NCI-H187 (cell line): ENCODE measurements at places on chromosomes 6 and 20.

- DNase-seq: no peak
These were observed 39.8 kb upstream of the MYL9 start for GRCh38 chr20:36501367-36502006.

DNA sequence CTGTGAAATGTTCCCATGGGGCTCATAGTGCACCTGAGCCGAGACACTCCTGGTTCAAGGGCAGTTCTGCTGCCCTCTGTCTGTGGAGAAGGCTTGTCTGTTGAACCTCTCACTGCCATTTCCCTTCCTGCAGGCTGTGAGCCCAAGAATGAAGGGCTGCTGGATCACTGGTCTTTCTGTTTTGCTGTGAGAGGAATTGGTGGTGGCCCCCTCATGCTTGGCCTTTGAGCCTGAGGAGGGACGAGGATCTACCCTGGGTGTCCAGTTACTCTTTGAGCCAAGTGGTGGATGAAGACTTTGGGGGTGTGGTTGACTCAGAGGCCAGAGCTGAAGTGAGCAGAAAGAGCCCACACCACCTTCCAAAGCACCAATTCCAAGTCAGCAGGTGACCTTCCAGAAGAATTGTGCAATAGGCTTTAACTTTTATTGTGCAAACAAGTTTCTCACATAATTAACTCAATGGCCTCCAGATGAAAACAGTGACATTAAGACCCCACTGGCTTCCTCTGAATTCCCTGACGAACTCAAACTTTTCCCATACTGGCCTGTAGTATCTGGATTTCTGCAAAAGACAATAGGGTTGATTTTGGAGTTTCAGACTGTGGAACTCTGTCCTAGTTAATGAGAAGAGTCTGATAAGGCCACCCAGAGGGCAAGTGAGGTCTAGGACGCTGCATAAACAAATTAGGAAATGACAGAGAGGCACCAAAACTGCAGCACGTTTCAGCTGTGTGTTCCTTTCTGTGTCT, 101.5 kb downstream of the PHACTR3 start:
- no peak for DNase-seq

GRCh38 chr6:122490607-122491006, 19.0 kb upstream of the SERINC1 start:
- DNase-seq: no peak

DNA sequence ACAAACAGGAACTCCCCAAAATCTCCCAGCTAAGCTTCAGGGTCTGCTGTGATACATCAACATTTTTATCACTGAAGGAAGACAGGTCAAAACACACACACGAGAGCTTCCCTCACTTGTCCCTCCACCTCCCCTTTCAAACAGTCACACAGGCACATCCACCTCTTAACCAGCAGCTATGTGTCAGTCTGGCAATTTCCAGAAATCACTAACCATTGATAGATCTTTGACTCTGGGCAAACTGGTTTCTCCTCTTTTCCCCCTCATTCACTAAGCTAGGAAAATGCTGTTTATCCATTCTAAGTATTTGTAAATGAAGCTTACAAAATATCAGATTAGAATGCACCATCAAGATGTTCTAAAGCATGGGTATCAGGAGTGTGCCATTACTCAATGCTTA, 87.8 kb downstream of the DCDC2 start:
- DNase-seq: no peak

DNA sequence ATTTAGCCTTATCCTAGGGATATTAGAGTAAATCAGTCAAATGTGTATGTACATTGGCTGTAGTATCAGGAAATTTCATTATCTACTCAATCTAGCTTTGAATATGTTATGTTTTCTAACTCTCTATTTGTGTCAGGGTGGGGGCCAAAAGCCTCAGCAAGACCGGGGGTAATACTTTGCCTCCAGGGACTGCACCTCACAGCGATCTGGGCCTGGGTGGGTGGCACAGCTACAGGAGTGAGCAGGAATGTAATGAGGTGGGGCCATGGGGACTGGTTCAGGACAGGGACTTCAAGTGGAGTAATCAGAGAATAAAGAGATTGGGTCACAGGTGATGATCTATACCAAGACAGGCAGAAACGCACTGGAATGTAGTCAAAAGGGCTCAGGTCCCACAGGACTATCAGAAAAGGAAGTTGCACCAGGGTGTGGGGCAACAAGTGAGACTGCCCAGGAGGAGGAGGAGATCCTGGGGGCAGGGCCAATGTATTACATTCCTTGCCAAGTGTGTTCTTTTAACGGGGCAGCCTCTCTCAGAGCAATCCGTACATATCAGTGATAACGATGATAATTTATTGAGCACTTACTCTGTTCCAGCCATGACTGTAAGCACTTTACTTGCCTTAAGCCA, 54.0 kb downstream of the PIGU start:
- DNase-seq: no peak

DNA sequence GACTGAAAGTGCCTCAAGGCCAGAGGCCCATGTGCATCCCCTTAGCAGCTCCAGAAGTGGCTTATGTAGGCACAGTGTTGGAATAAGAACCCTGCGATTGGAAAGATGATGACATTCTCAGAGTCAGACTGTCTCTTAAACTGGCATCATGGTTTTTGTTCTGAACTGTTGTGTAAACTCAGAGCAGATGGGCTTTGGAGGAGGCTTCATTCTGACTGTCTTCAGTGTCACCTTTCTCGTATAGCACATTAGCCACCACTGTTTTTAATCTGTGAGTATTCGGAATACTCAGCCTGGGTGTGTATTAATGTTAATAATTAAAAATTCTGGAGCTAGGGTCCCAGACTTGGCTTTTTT, 140.9 kb downstream of the JARID2 start:
- no peak for DNase-seq

DNA sequence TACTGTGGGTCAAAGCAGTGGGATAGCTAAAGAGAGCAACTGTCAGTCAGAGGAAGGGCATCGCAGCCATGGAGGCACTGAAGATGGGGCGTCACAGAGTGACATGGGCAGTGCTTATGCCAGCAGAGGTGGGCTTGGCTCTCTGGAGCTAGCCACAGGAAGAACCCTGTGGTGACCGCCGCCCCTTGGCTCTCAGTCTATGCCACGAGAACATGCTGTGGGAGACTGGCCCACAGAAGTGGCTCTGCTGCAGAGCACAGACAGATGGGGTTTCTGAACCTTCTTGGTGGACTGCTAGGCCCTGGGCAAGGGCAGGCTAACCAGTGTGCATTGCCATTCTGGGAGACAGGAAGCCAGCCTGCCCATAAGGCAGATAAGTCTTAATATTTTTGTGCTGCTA, 290.0 kb upstream of the SUPT3H start:
- DNase-seq: no peak

GRCh38 chr6:30047220-30047619, 13.8 kb upstream of the POLR1H start:
- no peak for DNase-seq

DNA sequence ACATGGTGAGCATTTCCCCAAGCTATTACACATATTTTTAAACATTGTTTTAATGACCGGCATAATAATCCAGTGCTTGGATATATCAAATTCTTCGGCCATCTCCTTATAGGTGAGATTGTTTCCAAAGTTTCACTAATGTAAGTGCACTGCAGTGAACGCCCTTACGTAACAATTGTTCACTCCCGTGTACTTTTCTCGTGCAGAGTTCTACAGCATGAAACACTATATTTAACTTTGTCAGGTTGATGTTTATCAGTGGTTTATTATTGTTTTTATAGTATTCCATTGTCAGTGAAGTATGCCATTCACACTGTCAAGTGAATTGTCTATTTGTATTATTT, 3.4 kb upstream of the GZF1 start:
- no peak for DNase-seq

DNA sequence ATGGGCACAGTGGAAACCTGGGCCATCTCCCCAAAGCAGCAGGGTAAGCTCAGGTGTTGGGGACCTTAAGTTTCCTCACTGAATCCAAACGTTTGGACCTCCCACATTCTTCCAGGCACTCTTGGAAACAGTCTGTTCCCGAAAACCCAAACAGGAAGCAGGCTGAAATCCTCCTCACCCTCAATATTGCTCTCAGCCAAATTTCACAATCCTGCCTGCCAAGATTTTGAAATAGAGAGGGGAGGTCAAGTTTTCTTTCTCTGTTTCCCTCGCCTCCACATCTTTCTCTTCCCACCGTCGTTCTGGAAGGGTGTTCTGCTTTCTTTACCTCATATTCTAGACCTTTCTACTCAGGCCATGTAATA, 392.0 kb upstream of the SASH1 start:
- DNase-seq: no peak

GRCh38 chr6:169811521-169812256, 60.3 kb downstream of the ERMARD start:
- DNase-seq: no peak

DNA sequence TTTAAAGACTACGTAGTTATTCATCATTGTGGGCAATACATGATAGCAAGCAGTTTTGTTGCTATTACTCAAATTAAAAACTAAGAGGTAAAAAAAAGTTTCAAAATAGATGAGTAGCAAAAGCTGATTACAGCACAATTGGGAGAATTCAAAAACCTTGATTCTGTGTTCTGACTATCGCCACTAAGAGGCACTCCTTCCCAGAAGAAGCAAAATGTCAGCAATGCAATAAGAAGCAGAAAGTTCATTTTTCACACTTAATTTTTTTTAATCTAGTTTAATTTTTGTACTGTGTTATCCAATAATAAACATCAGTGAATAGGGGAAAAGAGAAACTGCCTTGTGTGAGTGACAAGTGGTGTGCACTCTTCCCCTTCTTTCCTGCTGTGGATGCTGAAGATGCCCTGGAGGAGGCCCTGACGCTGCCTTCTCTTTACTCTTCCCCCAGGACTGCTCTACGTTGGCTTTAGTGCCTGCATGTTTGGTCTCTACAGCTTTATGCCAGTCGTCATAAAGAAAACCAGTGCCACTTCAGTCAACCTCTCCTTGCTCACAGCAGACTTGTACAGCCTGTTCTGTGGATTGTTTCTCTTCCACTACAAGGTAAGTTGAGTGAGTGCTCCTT, 263.2 kb upstream of the PLN start:
- DNase-seq: no peak

- DNase-seq: no peak
These were observed 30.8 kb downstream of the KDM1B start for GRCh38 chr6:18186033-18186432.

- DNase-seq: no peak
These were observed 119.6 kb upstream of the DOK5 start for GRCh38 chr20:54355631-54356280.

- DNase-seq: no peak
These were observed 10.6 kb downstream of the RNF182 start for GRCh38 chr6:13935190-13935880.

- DNase-seq: no peak
These were observed 10.8 kb downstream of the GSTA4 start for GRCh38 chr6:52984247-52984646.

DNA sequence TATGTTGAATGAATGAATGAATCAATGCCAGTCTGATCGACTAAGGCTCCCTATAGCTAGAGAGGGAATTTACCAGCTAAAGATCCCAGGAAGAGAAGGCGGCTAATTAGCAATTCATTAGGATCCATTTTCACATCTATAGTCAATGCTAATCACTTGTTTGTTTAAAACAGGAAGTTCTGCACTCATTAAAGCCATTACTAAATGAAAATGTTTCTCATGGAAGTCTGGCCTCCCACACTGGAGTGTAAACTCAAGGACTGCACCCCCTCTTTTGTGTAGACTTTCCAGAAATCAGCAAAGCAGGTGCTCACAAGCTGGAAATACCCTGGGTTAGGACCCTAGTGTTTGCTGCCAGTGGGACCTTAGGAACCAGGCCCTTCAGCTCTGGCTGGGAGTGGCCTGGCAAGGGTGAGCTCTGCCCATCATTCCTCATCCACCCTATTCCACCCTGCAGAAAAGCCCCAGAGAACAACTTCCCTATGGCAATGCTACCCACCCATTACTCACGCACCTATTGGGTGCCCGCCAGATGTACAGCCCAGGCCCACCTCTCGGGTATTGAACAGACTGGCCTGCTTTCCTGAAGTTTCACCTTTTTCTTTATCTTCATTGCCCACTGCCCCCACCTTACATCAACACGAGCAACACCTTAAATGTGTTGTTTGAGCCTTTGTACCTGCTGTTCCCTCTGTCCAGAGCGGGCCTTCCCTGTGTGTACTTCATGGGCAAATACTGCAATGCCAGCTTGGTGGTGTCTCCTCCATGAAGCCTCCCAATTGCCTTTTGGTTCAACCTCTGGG, 60.8 kb downstream of the TTI1 start:
- DNase-seq: no peak

- DNase-seq: no peak
These were observed 173.1 kb downstream of the HACE1 start for GRCh38 chr6:104686550-104687175.

GRCh38 chr20:26208296-26209091, 511.8 kb upstream of the ZNF337 start:
- no peak for DNase-seq

GRCh38 chr20:10660661-10661060, 13.1 kb downstream of the JAG1 start:
- no peak for DNase-seq

GRCh38 chr6:80173411-80173810, 66.9 kb downstream of the BCKDHB start:
- no peak for DNase-seq

DNA sequence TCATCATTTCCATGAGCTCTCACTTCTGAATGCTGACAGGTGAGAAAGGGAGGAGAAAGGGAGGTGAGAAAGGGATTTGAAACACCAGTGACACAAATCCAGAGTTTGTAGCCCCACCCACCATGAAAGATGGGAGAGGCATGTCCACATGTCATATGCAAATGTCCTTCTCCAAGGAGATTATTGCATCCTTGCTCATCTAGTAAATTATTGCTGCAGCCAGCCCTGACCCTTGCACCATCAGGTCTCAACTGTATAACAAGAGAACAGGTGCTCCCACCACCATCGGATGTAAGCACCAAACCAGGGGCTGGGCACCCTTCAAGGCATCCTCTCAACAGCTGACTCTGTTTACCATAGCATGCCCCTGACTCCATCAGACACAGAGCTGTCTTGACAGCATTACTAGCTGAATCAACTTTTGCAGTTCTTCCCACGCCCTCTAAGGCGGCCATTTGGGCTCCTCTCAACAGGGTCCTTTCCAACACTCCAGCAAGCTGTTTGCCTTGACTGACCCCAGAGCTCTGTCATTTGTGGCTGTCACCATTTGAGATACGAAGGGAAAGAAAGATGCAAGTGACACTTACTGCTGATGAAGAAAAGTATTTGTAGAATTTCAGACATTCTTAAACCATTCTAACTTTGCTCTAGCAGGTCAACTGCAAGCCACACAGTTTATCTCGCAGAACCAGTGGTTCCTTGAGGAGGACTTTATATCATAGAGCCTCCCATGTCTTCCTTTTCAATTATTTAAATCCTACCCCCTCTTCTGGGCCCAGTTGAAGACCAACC, 14.2 kb downstream of the GFOD1 start:
- no peak for DNase-seq

- DNase-seq: no peak
These were observed 62.6 kb downstream of the GINS1 start for GRCh38 chr20:25470045-25470444.

- DNase-seq: no peak
These were observed 620.1 kb downstream of the COL12A1 start for GRCh38 chr6:74585753-74586152.

GRCh38 chr6:91213229-91213901, 626.5 kb upstream of the MAP3K7 start:
- no peak for DNase-seq
